Naive B cell (primary cell): ENCODE measurements at places on chromosomes 6 and 20.

- DNase-seq: no peak
These were observed 57.5 kb downstream of the MKKS start for GRCh38 chr20:10376270-10377075.

DNA sequence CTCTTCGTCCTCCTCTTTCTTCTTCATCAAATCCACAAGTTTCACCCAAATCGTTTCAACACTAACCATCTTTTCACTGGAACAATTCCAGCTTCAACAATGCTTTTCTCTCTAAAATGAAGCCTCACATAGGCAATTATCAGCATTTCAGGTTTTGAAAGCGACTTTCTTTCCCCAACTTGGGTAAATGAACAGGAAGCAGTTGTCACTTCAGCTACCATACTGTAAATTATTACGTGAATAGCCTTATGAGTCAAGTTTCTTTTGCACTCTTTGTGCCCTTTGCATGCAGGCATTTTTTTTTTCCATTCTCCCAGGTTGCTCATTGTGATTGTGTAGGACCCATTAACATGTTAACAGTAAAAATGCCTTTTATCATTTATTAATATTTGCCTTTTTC lies 121.7 kb upstream of the BTBD3 start:
- DNase-seq: no peak

- no peak for DNase-seq
These were observed 201.9 kb upstream of the PMEPA1 start for GRCh38 chr20:57911512-57912226.

DNA sequence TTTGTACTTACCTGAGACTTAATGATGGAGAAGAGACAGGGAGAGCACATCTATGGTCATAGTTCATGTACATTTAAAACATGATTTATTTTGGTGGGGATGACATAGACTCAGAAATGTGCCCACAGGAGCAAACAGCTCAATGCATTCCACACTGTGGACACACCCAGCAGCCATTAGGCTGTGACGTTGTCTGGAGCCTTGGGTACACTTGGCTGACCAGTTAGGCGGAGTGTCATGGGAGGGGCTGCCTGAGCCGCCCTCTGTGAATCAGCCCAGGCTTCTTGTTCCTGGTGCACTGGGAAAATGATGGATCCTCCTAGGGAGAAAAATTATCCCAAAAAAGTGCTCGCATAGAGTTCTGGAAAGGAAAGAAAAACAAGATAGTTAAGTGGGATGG lies 231.0 kb upstream of the GMDS start:
- no peak for DNase-seq

- no peak for DNase-seq
These were observed 6.3 kb downstream of the RAET1L start for GRCh38 chr6:150018846-150019580.

DNA sequence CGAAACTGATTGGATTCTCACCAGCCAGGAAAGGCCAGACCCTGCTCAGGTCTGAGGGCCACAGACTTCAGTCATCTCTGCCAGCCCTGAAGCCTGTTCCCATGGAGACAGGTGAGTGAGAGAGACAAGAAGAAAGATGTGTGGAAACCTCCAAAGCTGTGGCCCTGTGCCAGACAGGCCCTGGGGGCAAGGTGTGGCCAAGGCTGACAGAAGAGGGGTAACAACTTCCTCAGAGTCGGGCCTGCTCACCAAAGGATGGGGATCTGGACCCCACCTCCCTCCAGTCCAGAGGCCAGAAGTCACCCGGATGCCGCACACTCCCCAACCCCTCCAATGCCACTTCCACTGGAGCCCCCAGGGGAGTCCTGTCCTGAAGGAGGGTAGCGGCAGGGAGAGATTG lies 73.6 kb downstream of the MDGA1 start:
- no peak for DNase-seq

GRCh38 chr6:80658926-80659325 lies 552.5 kb downstream of the BCKDHB start:
- DNase-seq: no peak

DNA sequence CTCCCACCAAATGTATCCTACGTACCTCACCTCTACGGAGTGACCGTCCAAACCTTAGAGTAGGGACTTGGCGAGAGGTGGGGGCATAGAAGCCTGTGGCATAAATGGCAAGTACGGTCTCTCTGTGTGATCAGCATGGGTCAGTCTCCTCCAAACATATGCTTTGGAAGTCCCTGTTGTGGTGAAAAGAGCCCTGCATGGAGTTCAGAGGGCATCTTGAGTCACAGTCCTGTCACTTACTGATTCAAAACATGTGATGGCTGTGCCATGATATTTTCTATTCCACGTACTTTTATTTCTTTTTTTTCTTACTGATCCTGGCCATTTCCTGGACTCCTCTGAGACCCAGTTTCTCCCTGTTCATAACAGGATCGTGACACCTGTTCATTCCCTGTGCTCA lies 67.5 kb upstream of the CEP85L start:
- DNase-seq: no peak

GRCh38 chr6:110013386-110013785 lies 35.3 kb downstream of the GPR6 start:
- no peak for DNase-seq

GRCh38 chr6:118522422-118522821 lies 25.7 kb upstream of the PLN start:
- no peak for DNase-seq

- no peak for DNase-seq
These were observed 105.5 kb downstream of the IPCEF1 start for GRCh38 chr6:154251116-154251515.

DNA sequence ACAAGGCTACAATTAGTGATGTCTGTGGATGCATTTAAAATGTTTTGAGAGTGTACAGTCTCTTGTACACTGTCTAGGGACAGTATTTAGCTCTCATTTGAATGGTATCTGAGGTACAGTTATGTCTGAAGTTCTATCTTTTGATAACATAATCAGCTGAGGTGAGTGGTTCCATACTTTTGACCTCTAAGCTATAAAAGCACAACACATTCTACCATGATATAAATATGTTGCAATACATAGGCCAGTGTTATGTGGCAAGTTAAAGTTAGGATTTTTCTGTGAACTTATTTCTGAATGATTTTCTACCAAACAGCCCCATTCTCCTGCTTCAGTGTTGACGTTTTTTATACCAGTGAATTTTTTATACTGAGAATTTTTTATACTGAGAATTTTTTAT lies 77.6 kb downstream of the AKAP7 start:
- no peak for DNase-seq

GRCh38 chr20:25227317-25227831 lies 20.5 kb upstream of the PYGB start:
- DNase-seq: no peak

DNA sequence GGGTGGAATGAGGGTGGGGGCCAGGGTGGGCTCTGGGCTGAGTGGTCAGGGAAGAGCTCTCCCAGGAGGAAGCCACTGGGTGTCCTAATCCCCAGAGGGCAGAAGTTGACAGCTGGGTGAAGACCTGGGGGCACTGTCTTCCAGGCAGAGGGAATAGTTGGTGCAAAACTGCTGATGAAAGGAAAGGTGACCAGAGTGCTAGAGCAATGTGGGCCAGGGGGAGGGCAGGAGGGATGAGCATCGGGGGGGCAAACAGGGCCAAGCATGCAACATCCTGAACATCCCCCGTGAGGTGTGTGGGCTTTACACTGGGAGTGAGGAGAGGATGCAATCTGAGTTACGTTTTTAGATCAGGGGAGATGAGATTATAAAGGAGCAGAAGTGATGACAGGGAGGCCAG lies 97.8 kb downstream of the NOL4L start:
- no peak for DNase-seq

GRCh38 chr6:2799936-2800527 lies 34.8 kb downstream of the WRNIP1 start:
- no peak for DNase-seq

DNA sequence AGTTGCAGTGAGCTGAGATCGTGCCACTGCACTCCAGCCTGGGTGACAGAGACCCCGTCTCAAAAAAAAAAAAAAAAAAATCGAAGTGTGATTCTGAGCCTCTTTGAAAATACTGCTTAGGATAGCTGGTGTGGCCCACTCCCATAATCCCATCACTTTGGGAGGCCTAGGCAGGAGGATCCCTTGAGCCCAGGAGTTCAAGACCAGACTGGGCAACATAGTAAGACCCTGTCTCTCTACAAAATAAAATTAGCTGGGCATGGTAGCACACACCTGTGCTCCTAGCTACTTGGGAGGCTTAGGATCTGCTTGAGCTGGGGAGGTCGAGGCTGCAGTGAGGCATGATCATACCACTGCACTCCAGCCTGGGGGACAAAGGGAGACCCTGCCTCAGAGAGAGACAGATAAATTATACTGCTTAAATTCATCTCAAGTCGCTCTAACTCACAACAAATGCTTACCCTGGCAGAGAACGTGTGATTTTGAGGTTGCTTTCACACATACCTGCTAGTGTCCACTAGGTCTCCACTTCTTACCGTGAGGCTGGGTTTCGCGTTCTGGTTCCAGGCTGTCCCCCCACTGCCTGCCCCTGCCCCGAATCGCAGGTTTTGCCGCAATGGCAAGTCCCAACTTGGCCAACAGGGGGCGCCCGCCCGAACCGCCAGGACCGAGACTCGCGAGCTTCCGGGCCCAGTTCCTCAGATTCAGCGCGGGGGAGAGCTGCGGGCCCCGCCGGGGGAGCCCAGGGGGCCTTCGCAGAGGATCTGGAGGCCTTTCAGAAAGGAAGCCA lies 12.3 kb upstream of the TMC2 start:
- DNase-seq: peak; percentile 87

DNA sequence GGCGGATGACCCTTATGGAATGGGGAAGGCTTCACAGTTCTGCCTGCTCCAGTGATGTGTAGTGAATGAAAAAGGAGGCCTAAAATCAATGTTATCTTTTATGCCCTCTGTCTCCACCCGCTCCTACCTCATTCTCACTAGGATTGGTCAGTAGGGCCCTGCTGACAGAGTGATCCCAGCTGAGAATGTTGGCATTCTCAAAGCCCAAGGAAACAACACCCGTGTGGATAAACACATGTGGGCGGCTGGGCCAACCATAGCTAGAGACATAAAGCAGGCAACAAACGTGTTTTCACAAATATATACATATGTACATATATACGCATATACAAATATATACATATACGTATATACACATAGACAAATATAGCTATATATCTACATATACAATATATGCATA lies 4.5 kb downstream of the RIPK1 start:
- DNase-seq: no peak

DNA sequence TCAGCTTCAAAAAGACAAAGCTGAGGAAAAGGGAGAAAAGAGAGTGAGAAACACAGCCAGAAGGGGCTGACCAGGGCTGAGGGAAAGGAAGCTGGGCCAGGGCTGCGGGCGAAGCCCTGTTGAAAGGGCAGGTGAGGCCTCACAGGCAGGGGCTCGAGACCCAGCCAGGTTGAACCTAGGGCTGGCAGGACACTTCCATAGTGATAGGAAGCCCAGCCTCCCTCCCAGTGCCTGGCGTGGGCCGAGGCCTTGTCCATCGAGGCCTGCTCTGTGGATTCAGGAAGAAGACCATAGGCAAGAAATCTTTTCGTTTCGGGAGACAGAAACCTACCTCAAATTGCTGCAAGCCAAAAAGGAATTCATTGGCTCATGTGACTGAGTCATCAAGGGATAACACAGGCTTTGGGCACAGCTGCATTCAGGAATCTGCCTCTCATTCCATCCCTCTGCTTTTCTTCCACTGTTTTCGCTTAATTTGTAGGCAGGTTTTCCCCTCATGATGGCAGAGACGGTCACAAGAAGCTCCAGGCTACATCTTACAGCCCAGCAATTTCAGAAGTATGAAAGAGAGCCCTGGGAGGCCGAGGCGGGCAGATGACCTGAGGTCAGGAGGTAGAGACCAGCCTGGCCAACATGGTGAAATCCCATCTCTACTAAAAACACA lies 311.1 kb upstream of the SULF2 start:
- DNase-seq: no peak

GRCh38 chr6:150333585-150333941 lies 35.2 kb upstream of the IYD start:
- DNase-seq: no peak

DNA sequence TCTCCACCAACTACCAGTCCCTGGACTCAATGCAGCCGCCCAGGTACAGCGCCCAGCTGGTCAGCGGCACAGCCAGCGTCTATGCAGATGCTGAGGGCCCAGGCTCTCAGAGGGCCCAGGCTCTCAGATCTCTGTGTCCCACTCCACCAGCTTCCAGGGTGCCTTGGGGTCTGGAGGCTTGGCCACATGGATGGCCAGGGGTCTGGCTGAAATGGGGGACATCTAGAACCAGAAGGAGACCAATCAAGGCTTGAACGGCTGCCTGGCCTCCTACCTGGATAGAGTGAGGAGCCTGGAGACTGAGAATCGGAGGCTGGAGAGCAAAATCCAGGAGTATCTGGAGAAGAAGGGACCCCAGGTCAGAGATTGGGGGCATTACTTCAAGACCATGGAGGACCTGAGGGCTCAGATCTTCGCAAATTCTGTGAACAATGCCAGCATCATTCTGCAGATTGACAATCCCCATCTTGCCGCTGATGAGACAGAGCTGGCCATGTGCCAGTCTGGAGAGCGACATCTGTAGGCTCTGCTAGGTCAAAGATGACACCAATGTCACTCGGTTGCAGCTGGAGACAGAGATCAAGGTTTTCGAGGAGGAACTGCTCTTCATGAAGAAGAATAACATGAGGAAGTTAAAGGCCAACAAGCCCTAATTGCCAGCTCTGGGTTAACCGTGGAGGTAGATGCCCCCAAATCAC lies 44.1 kb upstream of the GRM4 start:
- peak; percentile 48 for DNase-seq

- no peak for DNase-seq
These were observed 7.6 kb downstream of the LEMD2 start for GRCh38 chr6:33781131-33781975.

DNA sequence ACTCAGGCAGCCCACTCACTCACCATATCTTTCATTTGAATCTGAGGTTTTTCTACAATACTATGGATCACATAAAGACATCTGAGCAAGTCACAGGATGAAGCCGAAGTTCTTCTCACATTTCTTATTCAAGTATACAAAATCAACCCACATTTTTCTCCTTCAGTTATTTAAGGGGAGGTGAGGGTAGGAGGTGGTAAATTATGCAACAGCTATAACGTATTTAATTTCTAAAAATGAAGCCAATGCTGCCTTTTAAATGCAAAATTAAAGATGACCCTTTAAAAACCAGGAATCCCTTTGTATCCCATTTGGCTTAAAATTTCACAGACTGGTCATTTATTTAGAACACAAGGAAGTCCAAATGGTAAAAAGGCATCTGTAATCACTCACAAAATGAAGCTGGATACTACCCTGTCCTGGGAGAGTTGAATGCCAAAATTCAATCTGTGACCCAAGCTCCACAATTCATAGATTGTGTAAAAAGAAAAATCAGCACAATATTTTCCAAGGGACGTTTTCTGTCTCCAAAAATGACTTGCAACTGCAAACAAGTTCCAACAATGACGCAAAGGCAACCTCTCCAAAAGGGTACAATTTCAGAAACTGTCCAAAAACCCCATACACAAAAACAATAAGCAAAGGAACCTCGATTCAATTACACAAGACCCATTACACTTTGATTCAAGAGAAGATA lies 48.8 kb downstream of the EPB41L2 start:
- no peak for DNase-seq

DNA sequence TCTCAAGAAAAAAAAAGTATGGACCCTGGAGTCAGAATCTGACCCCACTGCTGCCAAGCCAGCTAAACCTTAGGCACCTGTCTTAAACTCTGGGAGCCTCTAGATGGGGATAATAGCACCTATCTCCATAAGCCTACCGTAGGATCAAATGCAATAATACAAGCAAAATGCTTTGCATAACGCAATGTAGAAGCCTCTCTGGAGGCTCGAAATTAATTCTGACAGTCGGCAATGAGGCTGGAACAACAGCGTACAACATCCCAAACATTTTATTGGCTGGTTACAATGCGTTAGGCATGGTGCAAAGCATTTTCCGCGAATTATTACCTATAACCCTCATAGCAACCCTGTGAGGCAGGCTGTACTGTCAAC lies 521 bp downstream of the CDK5RAP1 start:
- DNase-seq: no peak
